Stimulated activated CD4-positive, alpha-beta T cell treated with anti-CD3 and anti-CD28 coated beads, Interleukin-1b, Interleukin-23, amount 100 ng/mL, for 48 hours (primary cell): ENCODE measurements at places on chromosomes 6 and 20.

DNA sequence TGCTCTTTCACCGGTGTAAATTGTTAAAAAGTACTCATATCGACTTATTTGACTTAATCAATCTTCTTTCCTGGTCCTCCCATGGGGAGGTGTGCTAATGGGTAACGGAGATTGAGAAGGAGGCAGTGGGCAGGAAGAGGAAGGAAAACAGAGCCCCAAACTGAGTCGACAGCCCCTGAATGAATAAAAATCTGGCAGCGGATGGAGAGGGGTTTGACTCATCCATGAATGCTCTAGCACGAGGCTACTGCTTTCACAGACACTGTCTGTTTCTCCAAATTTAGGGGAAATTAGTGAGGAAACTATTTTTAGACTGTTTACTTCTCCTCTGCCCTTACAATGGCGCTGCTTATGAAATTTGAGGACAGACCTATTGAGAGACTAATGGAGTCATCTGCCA is 142.2 kb upstream of the ATXN1 start:
- no peak for DNase-seq

- DNase-seq = no peak
These were observed 32.4 kb downstream of the PHACTR1 start for GRCh38 chr6:12748815-12749521.

DNA sequence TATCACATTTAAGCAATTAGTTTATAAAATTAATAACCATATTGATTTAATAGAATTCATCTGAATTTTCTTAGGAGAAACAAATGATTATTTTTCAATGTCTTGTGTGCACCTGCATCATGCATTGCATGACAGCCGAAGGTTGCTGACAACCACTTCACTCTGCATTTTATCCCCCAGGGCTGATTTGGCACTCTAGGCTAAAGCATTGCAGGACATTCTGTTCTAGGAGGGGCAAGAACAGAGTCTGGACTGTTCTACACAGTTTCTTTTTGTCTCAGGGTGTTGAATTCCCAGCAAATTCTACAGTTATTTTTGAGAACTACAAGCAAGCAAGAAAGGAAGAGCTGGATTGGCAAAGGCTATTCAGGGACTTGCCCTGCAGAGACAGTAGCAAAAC is 570.4 kb upstream of the EYS start:
- no peak for DNase-seq

- DNase-seq = no peak
These were observed 17.0 kb upstream of the PRL start for GRCh38 chr6:22313796-22314195.

DNA sequence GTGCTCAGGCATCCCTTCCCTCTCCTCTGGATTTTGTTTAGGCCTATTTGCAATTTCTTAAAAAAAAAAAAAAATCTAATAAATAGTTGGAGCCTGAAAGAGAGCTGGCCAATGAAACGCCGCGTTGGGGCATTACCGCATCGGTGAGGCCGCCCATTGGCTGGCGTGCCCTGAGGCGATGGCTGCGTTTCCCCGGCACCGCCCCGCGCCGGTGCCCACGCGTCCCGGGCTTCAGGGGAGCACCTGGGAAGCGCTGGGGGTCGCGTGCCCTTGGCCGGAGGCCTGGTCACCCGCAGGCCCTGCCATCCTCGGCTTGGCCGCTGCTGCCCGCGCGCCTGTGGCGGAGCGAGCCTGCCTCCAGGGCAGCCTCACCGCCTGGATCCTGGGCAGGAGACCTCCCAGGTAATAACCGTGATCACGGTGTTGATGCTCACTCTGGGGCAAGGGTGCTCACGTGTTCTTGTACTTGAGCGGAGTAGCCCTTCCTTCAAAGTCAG is 155.4 kb downstream of the NRN1 start:
- DNase-seq = peak; percentile 64

- no peak for DNase-seq
These were observed 14.4 kb upstream of the XRN2 start for GRCh38 chr20:21288587-21289370.

DNA sequence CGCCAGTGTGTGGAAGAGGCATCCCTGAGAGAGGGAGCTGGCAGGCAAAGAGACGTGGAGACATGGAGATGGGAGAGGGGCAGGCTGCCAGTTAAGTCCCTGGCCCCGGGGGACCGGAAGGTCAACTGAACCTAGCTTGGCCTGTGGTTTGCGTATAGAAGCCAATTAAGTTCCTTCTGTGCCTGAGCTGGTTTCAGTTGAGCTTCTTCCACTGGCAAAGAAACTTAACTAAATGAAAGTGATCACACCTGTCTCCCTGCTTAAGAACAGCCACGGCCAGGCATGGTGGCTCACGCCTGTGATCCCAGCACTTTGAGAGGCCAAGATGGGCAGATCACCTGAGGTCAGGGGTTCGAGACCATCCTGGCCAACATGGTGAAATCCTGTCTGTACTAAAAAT is 26.7 kb upstream of the NNAT start:
- no peak for DNase-seq

GRCh38 chr6:133568970-133569889 is 319.7 kb upstream of the TCF21 start:
- DNase-seq = peak; percentile 31

- DNase-seq = no peak
These were observed 6.5 kb downstream of the GZF1 start for GRCh38 chr20:23368316-23369071.

GRCh38 chr6:151285122-151285521 is 45.4 kb downstream of the AKAP12 start:
- no peak for DNase-seq

- DNase-seq = no peak
These were observed 59.0 kb downstream of the PRDM1 start for GRCh38 chr6:106145144-106145543.

DNA sequence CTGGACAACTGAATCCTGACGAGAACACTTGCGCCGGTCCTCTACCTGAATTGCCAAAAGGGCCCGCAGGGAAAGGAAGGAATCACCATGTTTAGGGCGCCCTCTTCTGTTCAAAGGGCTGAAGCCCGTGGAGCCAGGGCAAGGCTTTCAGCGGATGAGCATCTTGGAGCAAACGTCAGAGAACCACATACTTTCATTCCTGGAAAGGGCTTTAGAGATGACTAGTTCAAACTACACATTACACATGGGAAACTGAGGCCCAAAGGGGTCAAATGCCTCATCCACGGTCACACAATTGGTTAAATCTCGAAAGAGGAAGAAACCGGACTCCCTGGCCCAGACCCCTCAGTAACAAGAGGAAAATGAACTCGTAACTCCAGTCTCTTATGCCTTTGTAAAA is 11.5 kb upstream of the ZNF133 start:
- DNase-seq = peak; percentile 60

- DNase-seq = no peak
These were observed 117.4 kb downstream of the VEGFA start for GRCh38 chr6:43887340-43887858.
